ENCODE measurements at places on chromosomes 5 and 9. TPM values are rescaled to one million over a fixed set of nuclear protein-coding genes. Genes with fewer than 3 reads are reported as not detected.

IL9 gene
- total RNA-seq = not detected

GRCh38 chr9:121700165-121700831 is 48.9 kb downstream of the DAB2IP start:
- H3K4me1 ChIP-seq = peaks cover 9% of the 10 kb centered on the region
- H3K36me3 ChIP-seq = no peaks in the 10 kb centered on the region
- peak overlapping the region; percentile 62 for H3K27ac ChIP-seq
- H3K27me3 ChIP-seq = no peaks in the 10 kb centered on the region
- peak overlapping the region; percentile 78 for H3K4me3 ChIP-seq

GRCh38 chr9:95854386-95855020 is 21.0 kb upstream of the ERCC6L2 start:
- no peak overlapping the region for H3K4me3 ChIP-seq
- peaks cover 10% of the 10 kb centered on the region for H3K4me1 ChIP-seq
- H3K27ac ChIP-seq = no peak overlapping the region
- no peak for DNase-seq
- H3K36me3 ChIP-seq = peaks cover 3% of the 10 kb centered on the region

DNA sequence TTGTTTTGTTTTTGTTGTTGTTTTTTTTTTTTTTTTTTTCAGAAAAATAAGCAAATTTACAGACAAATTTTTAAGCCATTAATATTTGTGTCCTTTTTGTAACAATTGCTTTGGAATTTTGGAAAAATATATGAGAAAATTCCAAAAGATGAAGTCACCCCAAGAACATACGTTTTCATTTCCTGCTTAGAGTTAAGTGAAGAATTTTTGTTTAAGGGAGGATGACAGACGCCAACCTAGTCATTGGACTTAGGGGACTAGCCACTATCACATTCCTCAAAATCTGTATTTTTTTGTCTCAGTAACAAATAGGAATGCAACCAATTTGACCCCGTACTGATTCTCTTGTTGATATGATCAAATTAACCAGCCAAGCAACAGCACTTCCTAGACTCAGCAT is 433.9 kb upstream of the SLC30A5 start:
- no peak for DNase-seq
- no peaks in the 10 kb centered on the region for H3K27me3 ChIP-seq
- H3K27ac ChIP-seq = no peak overlapping the region
- peaks cover 2% of the 10 kb centered on the region for H3K4me1 ChIP-seq
- H3K4me3 ChIP-seq = no peak overlapping the region

DNA sequence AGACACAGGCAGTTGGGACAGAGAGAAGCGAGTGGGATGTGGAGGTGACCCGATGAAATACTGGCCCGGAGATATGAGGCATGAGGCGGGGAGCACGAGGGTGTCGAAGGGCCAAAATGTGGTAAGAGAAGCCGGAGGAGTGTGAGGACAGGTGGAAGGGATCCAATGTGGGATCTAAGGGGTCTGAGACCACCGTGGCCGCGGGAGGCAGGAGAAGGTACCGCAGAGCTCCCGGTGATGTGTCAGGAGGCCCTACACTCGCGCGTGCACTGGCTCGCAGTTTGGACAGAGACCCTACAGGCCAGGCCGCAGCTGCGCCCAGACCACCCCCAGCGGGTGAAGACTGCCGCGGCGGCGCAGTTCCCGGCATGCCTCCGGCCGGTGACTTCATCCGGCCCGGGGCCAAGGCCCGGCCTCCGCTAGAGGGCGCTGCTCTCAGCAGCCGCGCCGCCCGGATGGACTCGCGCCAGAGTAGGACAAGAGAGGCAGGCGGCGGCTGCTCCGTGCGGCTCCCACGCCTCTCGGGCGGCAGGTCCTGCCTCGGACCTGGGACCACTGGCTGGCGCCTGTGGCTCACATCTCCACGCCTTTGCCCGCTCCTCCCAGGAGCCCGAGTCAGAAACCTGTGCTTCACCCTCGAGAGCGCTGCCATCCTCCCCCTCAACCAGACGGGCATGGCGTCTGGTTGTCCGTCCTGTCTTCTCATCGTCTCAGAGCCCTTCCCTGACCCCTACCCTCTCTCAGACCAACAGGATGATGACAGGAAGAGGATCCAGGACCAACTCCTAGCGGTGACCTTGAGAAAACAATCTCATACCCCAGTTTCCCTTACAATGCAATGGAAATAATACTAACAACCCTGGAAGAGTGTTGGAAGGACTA is 35.4 kb upstream of the STING1 start:
- peak; percentile 93 for DNase-seq
- H3K27me3 ChIP-seq = no peaks in the 10 kb centered on the region
- H3K4me3 ChIP-seq = peak overlapping the region; percentile 70

DNA sequence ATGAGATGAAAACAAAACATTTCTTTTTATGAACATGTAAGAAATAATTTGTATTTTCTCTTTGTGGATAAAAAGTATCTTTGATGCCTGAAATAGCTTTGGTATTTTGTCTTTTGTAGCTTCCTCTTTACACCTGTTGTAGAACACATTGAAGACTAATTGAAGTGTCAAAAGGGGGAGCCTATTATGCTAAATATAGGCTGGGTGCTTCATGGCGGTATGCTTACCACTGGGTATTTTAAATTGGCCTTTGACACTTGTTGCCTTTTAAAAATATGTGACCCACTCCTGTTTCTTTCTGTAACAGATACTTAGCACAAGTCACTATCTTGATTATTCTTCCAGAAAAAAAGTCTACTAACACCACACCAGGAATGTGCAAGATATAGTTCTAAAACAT is 226.4 kb downstream of the KIAA0825 start:
- DNase-seq = no peak
- peaks cover 7% of the 10 kb centered on the region for H3K4me1 ChIP-seq
- H3K27ac ChIP-seq = no peak overlapping the region

DNA sequence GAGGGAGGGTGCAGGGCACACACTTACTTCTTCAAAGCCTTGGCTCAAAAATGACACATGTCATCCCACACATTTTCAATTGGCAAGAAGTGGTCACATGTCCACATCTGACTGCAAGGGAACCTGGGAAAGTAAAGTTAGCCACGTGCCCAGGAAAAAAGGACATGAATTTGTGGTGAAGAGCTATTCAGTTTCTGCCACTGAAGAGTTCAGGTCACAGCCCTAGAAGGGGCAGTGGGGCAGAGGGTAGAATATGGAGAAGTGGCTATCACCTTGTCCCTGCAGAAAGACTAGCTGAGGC is 1.9 kb upstream of the RGS14 start:
- no peaks in the 10 kb centered on the region for H3K36me3 ChIP-seq
- H3K27ac ChIP-seq = no peak overlapping the region
- peaks cover 3% of the 10 kb centered on the region for H3K4me1 ChIP-seq
